Activated CD8-positive, alpha-beta memory T cell treated with anti-CD3 and anti-CD28 coated beads, Interleukin-2, amount 10 ng/mL, durations not matched to agents 7 days and 5 days (primary cell): ENCODE measurements at places on chromosomes 6 and 20.

- H3K4me3 ChIP-seq = no peak overlapping the region
- H3K27me3 ChIP-seq = peaks cover 24% of the 10 kb centered on the region
- DNase-seq = no peak
- H3K36me3 ChIP-seq = no peaks in the 10 kb centered on the region
- no peaks in the 10 kb centered on the region for H3K4me1 ChIP-seq
Observed at GRCh38 chr6:167689278-167689677, 137.4 kb upstream of the AFDN start.

- no peaks in the 10 kb centered on the region for H3K36me3 ChIP-seq
- H3K4me3 ChIP-seq = no peak overlapping the region
- H3K27ac ChIP-seq = no peak overlapping the region
- no peak for DNase-seq
- no peaks in the 10 kb centered on the region for H3K27me3 ChIP-seq
- no peaks in the 10 kb centered on the region for H3K4me1 ChIP-seq
Observed at GRCh38 chr6:93675856-93676417, 256.6 kb upstream of the EPHA7 start.

- no peak overlapping the region for H3K4me3 ChIP-seq
- no peaks in the 10 kb centered on the region for H3K36me3 ChIP-seq
- no peak overlapping the region for H3K27ac ChIP-seq
- peaks cover 9% of the 10 kb centered on the region for H3K4me1 ChIP-seq
- no peak for DNase-seq
Observed at GRCh38 chr6:37560737-37561103, 61.0 kb upstream of the CCDC167 start.

DNA sequence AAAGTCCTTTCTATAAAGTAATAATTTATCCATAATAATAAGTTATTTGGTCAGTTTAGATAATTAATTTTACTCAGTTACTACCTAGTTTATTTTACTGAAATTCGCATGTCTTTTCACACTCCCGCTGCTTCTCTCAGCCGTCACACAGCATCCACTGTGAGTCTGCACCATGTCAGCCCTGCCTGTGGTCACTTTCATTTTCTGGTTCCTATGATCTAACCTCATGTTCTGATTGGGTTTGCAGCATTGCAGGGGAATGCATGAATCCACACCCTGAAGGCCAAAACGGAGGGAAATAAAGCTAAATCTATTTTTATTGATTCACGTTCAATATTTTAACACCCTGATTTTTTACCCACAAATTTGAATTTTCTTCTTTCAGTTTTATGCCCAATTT, 47.4 kb downstream of the PDE10A start:
- H3K27ac ChIP-seq = no peak overlapping the region
- no peak overlapping the region for H3K4me3 ChIP-seq
- no peaks in the 10 kb centered on the region for H3K27me3 ChIP-seq
- DNase-seq = no peak

DNA sequence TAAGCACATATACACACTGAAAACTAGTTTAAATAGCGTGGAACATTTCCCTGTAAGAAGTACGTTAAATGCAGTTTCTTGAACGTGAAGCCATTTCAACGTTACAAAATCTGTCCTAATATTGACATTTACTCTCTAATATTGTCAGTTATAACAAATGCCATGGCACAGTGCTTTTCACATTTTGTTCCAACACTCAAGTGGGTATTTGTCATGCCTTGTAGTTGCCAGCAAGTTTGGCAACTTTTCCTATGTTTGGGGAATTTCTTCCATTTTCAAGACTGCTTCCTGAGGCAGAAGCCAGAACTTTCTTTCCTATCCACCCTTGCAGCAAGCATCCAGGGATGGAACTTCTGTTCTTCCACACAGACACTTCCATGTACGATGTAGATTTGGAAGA, 63.0 kb downstream of the STX11 start:
- H3K36me3 ChIP-seq = peaks cover 1% of the 10 kb centered on the region
- no peak overlapping the region for H3K4me3 ChIP-seq
- peaks cover 27% of the 10 kb centered on the region for H3K4me1 ChIP-seq
- peaks cover 22% of the 10 kb centered on the region for H3K27me3 ChIP-seq

DNA sequence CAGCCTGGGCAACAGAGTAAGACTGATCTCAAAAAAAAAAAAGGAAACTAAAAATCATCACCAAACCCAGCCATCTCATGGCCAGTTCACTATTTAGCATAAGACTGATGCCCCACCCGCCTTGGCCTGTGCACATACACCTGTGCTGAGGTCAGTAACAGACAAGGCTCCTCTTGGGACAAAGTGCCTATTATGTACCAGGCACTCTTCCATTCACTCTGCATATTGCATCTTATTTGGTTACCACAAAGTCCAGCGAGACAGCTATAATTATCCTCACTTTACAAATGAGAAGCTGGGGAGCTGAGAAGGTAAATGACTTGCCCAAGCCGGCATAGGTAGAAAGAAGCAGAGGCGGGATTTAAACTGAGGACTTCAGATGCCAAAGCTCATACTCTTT, 3.8 kb downstream of the PTPRT start:
- peaks cover 25% of the 10 kb centered on the region for H3K27me3 ChIP-seq
- no peak overlapping the region for H3K27ac ChIP-seq
- no peaks in the 10 kb centered on the region for H3K36me3 ChIP-seq

DNA sequence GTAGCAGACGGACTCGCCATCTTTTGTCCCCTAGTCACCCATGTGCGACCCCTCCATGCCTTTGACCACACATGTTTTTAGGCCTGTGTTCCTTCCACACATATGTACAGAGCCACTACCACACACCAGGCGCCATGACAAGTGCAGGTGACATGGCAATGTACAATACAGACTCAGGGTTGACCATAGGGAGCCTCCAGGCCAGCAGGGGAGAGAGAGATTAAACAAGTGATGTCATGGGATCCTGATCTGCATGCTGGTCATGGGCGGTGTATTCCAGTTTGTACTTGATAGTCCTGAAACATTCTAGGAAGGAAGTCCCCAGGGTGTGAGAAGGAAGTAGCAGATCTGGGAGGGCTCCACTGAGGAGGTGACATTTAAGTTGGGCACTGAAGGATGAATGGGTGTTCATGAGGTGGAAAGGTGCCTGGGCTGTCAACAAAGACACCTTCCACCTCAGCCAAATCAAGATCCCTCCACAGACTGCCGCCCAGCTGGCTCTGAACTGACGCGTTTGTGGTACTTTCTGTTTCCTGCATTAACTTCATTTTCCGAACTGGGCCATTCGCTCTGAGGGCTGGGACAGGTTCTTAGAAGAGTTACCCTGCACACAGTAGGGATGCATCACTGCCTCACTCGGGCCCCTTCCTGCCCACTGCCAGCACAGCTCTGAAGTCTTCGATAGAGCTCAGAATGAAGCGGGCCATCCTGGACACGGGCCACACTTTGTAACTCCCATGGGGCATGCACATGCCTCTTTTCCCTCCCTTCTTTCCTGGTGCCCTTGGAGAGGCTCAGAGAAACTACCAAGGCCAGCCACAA, 94.0 kb downstream of the NOL4L start:
- H3K27me3 ChIP-seq = no peaks in the 10 kb centered on the region
- no peaks in the 10 kb centered on the region for H3K4me1 ChIP-seq
- no peak for DNase-seq
- H3K27ac ChIP-seq = no peak overlapping the region
- no peak overlapping the region for H3K4me3 ChIP-seq

- H3K4me3 ChIP-seq = no peak overlapping the region
- no peaks in the 10 kb centered on the region for H3K36me3 ChIP-seq
- no peak for DNase-seq
- no peak overlapping the region for H3K27ac ChIP-seq
- peaks cover 11% of the 10 kb centered on the region for H3K4me1 ChIP-seq
Observed at GRCh38 chr6:24397631-24398030, 5.1 kb upstream of the MRS2 start.

DNA sequence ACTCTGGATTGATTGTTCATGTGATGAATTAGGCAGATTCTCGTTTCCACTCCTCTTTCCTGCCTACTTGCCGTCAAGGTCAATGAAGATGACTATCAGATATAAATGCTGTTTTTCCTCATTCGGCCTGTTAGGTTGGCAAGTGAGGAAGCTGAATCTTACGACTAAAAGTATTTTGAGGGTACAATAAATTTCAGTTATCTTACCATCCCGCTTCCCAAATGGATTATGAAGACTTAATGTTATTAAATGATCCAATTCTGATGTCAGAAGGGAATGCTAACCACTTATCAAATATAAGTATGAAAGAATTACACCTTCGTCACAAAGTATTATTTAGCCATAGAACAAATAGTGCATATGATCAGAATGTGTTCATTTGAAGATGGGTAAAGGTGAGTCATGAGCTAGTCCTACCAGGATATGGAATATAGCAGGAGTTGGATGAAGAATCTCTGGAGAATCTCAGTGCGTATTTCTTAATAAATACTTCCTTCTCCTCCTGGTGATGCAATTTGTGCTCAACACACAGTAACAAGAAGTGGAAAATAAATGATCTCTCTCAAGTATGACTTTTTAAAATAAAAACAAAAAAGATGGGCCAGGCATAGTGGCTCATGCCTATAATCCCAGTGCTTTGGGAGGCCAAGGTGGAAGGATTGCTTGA, 4.6 kb downstream of the GPLD1 start:
- H3K27me3 ChIP-seq = no peaks in the 10 kb centered on the region
- no peak overlapping the region for H3K4me3 ChIP-seq
- no peak overlapping the region for H3K27ac ChIP-seq
- H3K4me1 ChIP-seq = peaks cover 7% of the 10 kb centered on the region
- H3K36me3 ChIP-seq = no peaks in the 10 kb centered on the region

DNA sequence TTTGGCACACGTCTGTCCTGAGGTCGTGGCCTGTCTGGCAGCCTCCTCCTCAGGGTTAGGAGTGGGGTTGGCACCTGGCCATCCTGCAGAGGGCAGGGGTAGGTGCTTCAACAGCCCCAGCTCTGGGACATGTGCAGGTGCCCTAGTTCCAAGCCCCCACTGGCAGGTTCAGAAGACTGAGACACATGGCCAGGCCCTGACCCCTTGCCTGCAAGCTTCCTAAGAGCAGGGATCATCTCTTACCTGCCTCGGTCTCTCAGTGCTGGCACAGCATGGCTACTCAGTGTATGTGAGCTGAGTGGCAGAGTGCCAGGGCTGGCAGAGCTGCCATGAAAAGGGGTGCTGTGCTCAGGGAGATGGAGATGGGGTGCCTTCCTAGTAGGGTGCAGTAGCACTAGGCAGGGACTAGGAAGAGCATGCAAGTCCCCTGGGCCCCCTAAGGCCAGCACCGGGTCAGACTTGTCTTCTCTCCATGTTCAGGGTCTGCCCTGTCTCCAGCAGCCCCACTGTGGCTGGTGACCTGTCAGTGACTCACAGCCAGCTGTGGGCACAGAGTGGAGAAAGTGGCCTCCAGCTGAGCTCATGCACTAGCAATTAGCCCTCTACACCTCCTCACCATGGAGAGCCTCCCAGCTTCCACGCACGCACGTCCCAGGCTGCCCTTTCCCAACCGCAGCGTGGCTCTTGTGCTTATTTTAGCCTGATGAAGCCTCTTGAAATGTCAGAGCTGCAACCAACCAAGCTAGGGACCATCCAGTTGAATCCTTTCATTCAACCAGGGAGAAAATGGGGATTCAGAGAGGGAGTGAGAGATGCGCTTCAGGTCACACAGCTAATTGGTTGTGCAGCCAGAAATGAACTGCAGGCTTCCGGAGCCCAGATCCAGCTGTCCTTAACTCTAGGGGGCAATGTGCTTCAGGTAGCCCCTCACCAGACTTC, 116.6 kb downstream of the MRPL14 start:
- H3K36me3 ChIP-seq = no peaks in the 10 kb centered on the region
- DNase-seq = no peak
- H3K4me3 ChIP-seq = no peak overlapping the region

GRCh38 chr20:43920797-43921196, 6.1 kb downstream of the TOX2 start:
- no peak overlapping the region for H3K27ac ChIP-seq
- H3K4me1 ChIP-seq = peaks cover 23% of the 10 kb centered on the region
- no peaks in the 10 kb centered on the region for H3K36me3 ChIP-seq
- no peak overlapping the region for H3K4me3 ChIP-seq
- no peak for DNase-seq
